ENCODE measurements at places on chromosomes 2 and 18. TPM values are rescaled to one million over a fixed set of nuclear protein-coding genes. Genes with fewer than 3 reads are reported as not detected.

DNA sequence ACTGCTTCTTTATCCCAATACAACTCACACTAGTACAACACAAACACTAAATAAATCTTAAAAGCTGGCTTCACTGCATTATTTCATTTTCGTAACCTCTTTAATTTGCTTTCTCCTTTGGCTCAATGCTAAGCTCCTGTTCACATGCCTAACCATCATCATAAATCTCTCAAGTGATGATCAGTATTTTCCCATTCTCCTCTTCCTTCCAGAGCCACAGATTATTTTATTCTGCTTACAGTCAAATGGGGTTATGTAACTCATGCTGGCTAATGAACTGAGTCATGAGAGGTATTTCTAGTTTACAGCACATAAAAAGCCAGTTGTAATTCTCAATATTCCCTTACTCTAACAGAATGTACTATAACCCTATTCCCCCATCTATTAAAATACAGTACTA is 350.4 kb upstream of the ZC3H15 start:
- no peak overlapping the region for H3K27ac ChIP-seq
- H3K4me1 ChIP-seq: no peaks in the 10 kb centered on the region
- H3K4me3 ChIP-seq: no peak overlapping the region
- no peak for DNase-seq
- no peaks in the 10 kb centered on the region for H3K27me3 ChIP-seq

GRCh38 chr2:14401873-14402272 is 230.6 kb upstream of the LRATD1 start:
- DNase-seq: no peak
- no peaks in the 10 kb centered on the region for H3K36me3 ChIP-seq
- no peaks in the 10 kb centered on the region for H3K27me3 ChIP-seq
- no peak overlapping the region for H3K27ac ChIP-seq

- no peaks in the 10 kb centered on the region for H3K27me3 ChIP-seq
- H3K4me3 ChIP-seq: no peak overlapping the region
- H3K36me3 ChIP-seq: no peaks in the 10 kb centered on the region
- DNase-seq: no peak
- H3K4me1 ChIP-seq: no peaks in the 10 kb centered on the region
These were observed 131.6 kb upstream of the RAB12 start for GRCh38 chr18:8477615-8478014.

DNA sequence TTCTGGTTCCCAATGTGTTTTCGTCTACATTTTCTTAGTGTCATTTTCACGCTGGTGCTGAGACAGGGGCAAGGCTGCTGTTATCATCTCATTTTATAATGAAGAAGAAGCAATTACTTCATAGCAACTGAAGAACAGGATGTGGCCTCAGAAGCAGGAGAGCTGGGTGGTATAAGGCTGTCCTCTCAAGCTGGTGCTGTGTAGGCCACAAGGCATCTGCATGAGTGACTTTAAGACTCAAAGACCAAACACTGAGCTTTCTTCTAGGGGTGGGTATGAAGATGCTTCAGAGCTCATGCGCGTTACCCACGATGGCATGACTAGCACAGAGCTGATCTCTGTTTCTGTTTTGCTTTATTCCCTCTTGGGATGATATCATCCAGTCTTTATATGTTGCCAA is 7.3 kb downstream of the IL36G start:
- H3K36me3 ChIP-seq: no peaks in the 10 kb centered on the region
- no peak overlapping the region for H3K27ac ChIP-seq
- DNase-seq: no peak

GRCh38 chr2:127510073-127510472 is 16.2 kb downstream of the IWS1 start:
- peaks cover 3% of the 10 kb centered on the region for H3K36me3 ChIP-seq
- no peak for DNase-seq
- no peak overlapping the region for H3K27ac ChIP-seq
- H3K27me3 ChIP-seq: no peaks in the 10 kb centered on the region

DNA sequence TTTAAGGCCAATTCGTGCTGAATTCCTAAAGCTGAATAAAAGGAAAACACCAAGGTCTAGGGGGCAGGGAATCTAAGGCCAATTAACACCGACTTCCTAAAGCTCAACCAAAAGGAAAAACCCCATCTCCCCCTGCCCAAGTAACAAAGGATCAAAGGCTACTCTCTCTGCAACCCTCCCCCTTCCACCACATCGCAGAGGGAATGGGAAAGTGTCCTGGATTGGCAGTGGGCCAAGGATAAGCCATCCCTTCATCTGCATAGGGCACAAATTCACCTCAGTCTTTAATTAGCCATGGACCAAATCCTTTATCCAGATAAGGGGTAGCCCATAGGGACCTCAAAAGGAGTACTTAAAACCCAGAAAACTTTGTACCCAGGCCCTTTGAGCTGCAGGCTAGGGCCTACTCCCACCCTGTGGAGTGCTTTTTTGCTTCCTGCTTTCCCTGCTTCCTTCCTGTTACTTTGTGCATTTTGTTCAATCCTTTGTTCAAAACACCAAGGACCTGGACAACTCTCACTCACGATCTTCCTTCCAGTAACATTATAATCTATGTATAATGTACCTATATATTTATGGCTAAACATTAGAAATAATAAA is 2119.8 kb upstream of the CELF4 start:
- no peaks in the 10 kb centered on the region for H3K4me1 ChIP-seq
- no peak for DNase-seq
- H3K4me3 ChIP-seq: no peak overlapping the region
- no peaks in the 10 kb centered on the region for H3K27me3 ChIP-seq

DNA sequence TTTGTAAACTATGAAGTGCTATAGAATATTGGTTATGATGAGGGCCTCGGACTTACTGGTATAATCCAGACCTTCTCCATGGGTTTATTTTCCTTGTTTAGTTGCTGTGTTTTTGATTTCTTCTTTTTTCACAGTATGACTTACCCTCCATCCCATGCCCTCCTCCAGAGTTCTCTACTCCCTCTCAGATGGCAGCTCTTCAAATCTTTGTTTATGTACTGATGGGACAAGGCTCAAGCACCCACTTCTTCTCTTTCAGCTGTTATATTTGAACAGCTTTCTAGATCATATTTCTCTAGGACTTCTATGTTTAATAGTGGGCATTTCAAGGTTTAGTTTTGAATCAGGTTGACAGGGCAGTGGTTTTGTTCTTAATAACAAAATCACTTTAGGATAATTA is 43.9 kb downstream of the CLIP4 start:
- H3K4me3 ChIP-seq: no peak overlapping the region
- peaks cover 7% of the 10 kb centered on the region for H3K36me3 ChIP-seq
- no peaks in the 10 kb centered on the region for H3K27me3 ChIP-seq
- no peak overlapping the region for H3K27ac ChIP-seq
- no peak for DNase-seq

DNA sequence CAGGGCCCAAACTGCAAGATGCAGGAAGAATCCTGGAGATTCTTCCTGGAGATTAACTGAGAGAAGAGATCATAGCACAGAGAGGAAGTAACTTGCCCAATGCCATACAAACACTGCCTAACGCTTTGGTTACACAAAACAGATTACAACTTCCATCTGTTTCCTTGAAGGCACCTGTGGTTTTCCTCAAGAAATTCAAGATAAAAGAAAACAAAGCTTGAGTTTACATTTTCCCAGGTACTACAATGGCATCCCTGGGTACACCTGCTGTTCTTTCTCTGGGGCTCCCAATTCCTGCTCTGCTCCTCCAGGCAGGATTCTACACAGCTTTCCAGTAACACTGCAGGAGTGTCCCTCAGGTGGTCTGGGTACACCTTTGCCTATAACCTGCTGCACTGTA is 781.9 kb upstream of the ID2 start:
- no peak for DNase-seq
- no peaks in the 10 kb centered on the region for H3K27me3 ChIP-seq
- no peak overlapping the region for H3K4me3 ChIP-seq
- H3K36me3 ChIP-seq: no peaks in the 10 kb centered on the region
- H3K4me1 ChIP-seq: no peaks in the 10 kb centered on the region

The CNDP2 gene
- 74.0 TPM for total RNA-seq

The DSG3 gene
- total RNA-seq: not detected

The COLEC11 gene
- 1.4 TPM for total RNA-seq

The TNS1 gene
- 1,456 TPM for total RNA-seq

Measured in aorta (tissue), 5 donors.